ENCODE measurements at places on chromosomes 7 and 10. TPM values are rescaled to one million over a fixed set of nuclear protein-coding genes. Genes with fewer than 3 reads are reported as not detected.

GRCh38 chr10:96656839-96657238 lies 63.5 kb downstream of the PIK3AP1 start:
- no peak for DNase-seq

GRCh38 chr7:84277628-84278224 lies 83.1 kb upstream of the SEMA3A start:
- DNase-seq: no peak

- no peak for DNase-seq
Observed at GRCh38 chr10:1736972-1737221, 428 bp downstream of the ADARB2 start.

DNA sequence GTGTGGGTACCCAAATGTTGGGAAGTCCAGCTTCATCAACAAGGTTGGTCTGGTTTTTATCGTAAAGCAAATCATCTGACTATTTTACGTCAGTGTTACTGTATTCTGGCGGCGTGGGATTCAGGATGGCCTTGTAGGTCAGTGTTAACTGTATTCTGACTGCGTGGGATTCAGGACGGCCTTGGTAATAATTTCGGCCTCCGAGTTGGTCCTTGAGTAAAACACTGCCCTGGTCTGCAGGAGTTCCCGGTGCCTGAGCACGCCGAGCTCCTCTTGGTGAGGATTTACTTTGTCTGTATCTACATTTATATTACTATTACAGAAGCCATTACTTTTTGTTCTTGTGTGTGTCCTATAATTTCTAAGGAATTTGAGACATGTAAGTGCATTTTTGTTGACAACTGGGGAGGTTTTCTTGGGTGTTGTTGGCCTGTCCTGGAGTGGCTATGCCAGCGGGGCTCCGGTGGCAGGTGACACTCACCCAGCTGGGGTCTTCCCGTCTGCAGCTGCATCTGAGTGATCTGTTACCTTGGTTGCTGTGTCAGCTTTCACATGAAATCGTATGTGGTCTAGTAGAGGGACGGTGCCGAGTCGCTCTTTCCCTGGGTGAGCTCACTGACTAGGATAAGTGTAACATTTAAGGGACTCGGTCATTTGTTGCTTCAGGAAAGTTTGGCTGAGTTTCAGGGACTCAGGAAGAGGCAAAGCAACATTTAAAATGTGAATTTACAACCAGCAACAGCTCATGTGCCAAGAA lies 9.2 kb downstream of the GTPBP4 start:
- no peak for DNase-seq

- DNase-seq: no peak
Observed at GRCh38 chr10:74766501-74766900, 59.9 kb upstream of the KAT6B start.

Gene AMPH
- 0.07 TPM for total RNA-seq

Measured in activated naive CD4-positive, alpha-beta T cell treated with anti-CD3 and anti-CD28 coated beads for 36 hours (primary cell).